Right ventricle myocardium superior (tissue), 1 donor: ENCODE measurements at places on chromosomes 1 and 21. TPM values are rescaled to one million over a fixed set of nuclear protein-coding genes. Genes with fewer than 3 reads are reported as not detected.

Gene IFFO2
- 4.4 TPM for total RNA-seq

Gene CBR3
- 2.1 TPM for total RNA-seq

Gene EDN2
- 0.27 TPM for total RNA-seq

Gene CLDN14
- not detected for total RNA-seq

Gene HES3
- not detected for total RNA-seq

Gene SLC1A7
- 0.08 TPM for total RNA-seq

Gene GPR52
- 0.62 TPM for total RNA-seq

Gene NHLH1
- total RNA-seq, result not detected

Gene CHRM3
- total RNA-seq, result 0.38 TPM

Gene ARMH1
- total RNA-seq, result 0.83 TPM

Gene FCN3
- 15.8 TPM for total RNA-seq

Gene CLDN17
- not detected for total RNA-seq

Gene SYCP1
- total RNA-seq, result not detected

Gene GPR153
- 12.5 TPM for total RNA-seq

Gene PROK1
- not detected for total RNA-seq

Gene ADAMTS5
- 4.0 TPM for total RNA-seq

Gene CDCA8
- total RNA-seq, result 0.46 TPM

Gene PTGFR
- 0.73 TPM for total RNA-seq

Gene GPR25
- total RNA-seq, result not detected

Gene SHISA4
- total RNA-seq, result 162 TPM

Gene PTGFRN
- total RNA-seq, result 81.5 TPM

Gene AMIGO1
- total RNA-seq, result 19.3 TPM

Gene NFASC
- total RNA-seq, result 11.1 TPM

Gene TRABD2B
- 0.51 TPM for total RNA-seq

Gene DPM3
- total RNA-seq, result 49.4 TPM

Gene KCNC4
- total RNA-seq, result 4.2 TPM

Gene TFB2M
- total RNA-seq, result 18.6 TPM

Gene FAM72C
- not detected for total RNA-seq
